Coronary artery (tissue), 2 donors: ENCODE measurements at places on chromosomes 11 and 22.

- DNase-seq, result no peak
Measured at GRCh38 chr11:64103277-64103985, 62.5 kb downstream of the MACROD1 start.

DNA sequence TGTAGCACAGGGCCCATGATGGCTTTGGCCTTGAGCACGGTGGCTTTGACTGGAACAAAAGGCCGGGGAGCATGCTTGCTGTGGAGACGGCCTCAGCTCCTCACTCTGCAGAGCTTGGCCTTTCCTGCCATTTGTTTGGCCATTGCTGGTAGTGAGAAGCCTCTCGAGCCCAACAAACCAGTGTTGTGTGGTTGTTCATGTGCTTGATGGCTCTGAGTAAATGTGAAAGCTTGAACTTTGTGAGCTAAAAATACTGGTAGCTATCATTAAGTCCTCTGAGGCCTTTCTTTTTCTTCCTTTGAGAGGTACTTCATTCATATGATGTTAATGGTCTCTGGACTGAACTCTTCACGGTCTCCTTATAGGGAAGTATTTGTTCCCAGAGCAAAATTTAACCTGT is 39.6 kb downstream of the NAT10 start:
- DNase-seq, result no peak

- no peak for DNase-seq
Measured at GRCh38 chr11:17457396-17458173, 19.1 kb downstream of the ABCC8 start.

- no peak for DNase-seq
Measured at GRCh38 chr11:47552056-47552565, 821 bp downstream of the CELF1 start.

- DNase-seq, result no peak
Measured at GRCh38 chr11:94749369-94749768, 18.8 kb upstream of the AMOTL1 start.

- no peak for DNase-seq
Measured at GRCh38 chr11:34251589-34251980, 106.2 kb downstream of the ABTB2 start.

GRCh38 chr11:36281850-36282249 is 7.4 kb downstream of the COMMD9 start:
- DNase-seq, result no peak

- no peak for DNase-seq
Measured at GRCh38 chr22:27896245-27896644, 22.8 kb downstream of the PITPNB start.

- DNase-seq, result no peak
Measured at GRCh38 chr11:33309118-33309517, 51.9 kb downstream of the HIPK3 start.

DNA sequence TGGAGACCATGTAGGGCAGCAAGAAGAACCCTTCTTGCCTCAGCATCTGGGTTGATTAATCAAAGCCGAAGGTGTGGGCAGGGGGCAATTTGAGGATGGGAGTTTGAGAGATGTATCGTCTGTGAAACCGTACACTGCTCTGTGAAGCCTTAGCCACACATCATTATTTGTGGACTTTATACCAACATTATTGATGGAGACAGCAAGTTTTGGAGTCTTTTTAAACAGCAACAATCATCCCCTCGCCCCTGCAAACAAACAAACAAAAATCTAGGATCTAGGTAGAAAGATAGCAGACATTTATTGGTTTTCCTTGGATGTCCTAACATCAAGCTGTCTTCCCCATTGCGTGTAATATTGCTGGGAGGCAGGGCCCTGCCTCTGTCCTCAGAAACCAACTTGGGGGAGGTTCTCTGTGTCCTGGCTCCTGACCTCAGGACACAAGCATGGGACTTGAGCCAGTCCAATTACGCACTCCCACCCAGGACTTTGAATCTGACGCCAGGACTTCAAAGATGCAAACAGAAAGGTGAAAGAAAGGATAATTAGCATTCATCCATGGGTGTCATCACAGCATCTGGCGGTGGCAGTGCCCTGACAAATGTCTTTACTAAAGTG is 61.6 kb upstream of the PLET1 start:
- no peak for DNase-seq

DNA sequence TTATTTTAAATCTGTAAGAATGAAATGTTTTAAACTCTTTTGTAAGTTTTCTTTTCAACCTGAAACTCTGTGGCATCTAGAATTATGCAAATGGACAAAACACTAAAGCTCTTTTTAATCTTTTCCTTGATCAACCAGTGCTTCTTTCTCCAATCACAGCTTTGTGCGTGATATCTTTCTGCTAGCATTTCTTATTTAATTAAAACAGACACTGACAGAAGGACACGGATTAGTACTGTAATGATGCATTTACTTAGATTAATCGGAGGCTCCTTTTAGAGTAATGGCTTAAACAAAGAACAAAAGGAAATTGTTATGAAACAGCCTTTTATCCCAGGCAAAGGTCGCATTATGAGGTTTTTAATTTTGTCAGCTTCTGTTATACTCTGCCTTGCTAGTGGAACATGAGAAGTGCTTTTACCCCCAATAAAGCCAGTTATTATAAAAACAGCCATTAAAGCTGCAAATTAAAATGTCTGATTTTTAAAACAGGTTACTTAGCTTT is 48.5 kb upstream of the SOX6 start:
- no peak for DNase-seq

- no peak for DNase-seq
Measured at GRCh38 chr11:108223348-108224149, 682 bp downstream of the ATM start.

DNA sequence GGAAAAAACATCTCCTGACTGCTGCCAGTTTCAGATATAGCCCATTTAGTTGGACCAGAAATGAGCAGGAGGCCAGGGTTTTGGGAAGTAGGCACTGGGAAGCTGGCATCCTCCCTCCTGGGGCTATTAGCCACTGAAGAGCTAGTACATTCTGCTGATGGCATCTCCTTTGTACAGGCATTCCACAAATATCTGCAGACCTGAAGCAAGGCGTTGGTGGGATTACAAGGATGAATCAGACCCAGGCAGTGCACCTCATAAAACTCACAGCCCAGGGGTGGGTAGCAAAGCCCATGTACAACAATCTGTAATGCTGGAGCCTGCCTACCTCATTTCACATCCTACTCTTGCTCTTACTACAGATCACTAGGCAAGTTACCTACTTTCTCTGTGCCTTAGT is 27.5 kb upstream of the POU2AF1 start:
- no peak for DNase-seq
